Stimulated activated CD8-positive, alpha-beta memory T cell treated with anti-CD3 and anti-CD28 coated beads, Interleukin-7, amount 100 ng/mL, for 1 hour (primary cell): ENCODE measurements at places on chromosomes 11 and 22.

GRCh38 chr11:111909378-111909777 is 2.2 kb downstream of the CRYAB start:
- no peak for DNase-seq

DNA sequence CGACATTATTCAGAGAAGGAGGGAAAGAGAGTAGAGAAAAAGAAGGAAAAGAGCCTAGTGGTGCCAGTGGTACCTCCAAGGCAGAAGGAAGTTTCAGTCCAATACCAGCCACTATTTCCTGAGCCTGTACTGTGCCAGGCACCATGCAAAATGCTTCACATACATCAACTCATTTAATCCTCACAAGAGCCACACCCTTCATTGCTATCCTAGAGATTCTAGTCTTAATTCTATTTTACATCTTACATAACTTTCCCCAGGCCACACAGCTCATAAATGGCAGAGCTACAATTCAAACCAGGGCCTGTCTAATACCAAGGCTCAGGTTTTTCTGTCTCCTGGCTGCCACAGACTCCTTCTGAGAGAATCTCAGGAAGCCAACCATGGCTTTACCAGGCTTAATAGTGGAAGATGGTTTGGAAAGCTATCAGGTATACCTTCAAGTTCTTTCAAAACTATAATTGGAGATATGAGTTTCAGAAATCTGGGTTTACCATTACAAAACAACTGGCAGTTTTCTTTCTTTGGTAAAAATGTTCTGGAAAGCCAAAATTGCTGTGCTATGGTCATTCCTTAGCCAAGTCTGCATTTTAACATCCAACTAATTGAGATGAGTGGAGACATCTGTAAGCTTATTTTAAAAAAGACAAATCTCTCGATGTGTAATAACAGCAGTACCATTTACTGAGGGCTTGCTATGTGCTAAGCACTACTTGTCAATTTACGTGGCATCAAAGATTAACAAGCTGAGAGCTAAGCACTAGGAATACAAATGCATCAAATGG is 225.1 kb upstream of the PITPNB start:
- no peak for DNase-seq

DNA sequence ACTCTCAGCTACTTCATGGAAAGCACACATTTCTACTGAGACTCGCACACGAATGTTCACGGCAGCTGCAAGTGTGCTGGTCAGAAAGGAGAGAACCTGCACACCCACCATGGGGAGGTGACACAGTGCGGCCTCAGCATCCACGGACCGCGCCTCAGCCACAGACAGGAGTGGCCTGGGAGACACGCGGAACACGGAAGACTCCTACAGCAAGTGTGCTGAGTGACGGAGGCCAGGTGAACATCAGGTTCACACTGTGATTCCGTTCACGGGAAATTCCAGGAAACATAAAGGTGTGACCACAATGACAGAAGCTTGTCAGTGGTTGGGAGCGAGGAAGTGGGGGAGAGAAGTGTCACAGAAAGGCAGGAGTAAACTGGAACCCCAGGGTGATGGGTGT is 13.3 kb upstream of the MOB2 start:
- no peak for DNase-seq

DNA sequence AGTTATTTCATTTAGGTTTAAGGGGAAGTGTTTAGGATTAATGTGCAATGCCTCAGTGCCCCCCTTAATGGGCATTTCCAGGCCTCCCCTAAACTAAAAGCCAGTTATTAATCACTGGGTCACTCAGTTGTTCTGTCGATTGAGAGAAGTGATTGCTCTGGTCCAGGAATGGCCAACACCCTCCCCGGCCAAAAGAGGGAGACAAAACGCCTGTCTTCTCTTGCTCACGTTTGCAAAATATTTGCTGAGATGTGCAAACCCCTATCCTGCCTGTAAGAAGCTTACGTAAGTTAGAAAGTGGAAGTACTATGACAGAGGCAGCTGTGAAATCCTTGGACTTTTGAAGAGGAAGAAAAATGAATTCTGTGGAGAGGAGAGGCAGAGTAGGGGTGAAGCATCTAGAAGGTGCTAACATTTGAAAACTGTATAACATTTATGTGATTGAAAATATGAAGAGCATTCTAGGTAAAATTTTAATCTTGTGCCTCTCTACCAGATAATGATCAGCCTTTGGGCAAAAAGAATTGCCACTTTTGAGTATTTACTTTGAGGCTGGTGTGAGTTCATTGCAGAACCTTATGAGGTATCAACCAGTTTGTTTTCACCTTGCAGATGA is 37.7 kb downstream of the NTM start:
- DNase-seq = no peak

GRCh38 chr11:87320123-87320522 is 282.4 kb downstream of the TMEM135 start:
- DNase-seq = no peak

- no peak for DNase-seq
Measured at GRCh38 chr22:29716814-29717545, 2.8 kb upstream of the CABP7 start.

- DNase-seq = no peak
Measured at GRCh38 chr11:69797156-69797555, 22.0 kb upstream of the FGF4 start.

DNA sequence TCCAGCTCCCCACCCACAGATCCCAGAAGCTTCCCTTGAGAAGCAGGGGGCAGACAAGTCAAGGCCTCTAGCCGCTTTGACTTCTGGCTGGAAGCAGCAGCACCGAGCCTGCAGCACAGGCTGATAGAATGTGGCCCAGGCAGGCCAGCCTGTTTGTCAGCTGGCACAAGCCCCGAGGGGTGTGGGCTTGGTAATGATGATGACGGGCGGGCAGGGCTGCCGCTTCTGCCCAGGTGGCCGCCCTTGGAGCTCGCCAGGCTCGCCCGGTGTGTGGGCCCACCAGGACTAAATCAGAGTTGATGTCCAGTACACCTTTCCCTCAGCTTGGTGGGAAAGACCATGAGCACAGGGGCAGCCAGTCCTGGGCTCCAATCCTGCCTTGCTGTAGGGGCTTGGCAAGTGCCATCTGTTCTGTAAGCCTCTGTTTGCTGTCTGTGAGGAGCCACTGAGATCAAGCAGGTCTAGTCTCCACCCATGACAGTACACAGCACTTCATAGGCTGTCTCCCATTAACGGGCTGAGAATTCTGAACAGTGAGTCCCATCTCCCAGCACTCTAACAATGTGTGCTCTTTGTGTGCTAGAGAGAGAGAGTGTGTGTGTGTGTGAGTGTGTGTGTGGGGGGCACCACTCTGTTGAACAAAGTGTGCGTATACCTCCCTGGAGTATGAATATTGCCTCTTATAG is 26.8 kb downstream of the MICAL2 start:
- no peak for DNase-seq

DNA sequence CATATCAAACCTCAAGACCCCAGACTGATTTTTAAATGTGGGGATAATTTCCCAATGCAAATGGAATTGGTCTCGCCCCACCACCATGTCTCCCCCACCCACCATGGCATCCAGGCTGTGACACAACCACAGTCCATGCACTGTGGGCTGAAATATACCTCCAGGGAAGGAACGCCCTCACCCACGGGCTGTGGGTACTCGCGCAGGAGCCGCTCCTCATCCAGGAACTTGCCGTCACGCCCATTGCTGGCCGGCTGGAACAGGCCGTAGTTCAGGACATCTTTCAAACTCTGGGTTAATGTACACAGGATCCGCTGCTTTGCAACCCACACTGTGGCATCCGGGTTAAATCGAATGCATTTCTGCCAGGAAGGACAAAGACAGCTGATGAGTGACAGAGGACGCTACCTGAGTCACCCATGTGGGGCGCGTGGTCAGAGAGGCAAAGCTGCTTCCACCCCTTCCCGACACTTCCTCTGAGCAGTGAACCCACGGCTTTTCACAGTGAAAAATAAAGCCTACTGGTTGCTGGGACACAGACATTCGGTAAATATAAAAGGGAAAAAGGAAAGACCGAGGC is 133.6 kb downstream of the SHANK2 start:
- no peak for DNase-seq

DNA sequence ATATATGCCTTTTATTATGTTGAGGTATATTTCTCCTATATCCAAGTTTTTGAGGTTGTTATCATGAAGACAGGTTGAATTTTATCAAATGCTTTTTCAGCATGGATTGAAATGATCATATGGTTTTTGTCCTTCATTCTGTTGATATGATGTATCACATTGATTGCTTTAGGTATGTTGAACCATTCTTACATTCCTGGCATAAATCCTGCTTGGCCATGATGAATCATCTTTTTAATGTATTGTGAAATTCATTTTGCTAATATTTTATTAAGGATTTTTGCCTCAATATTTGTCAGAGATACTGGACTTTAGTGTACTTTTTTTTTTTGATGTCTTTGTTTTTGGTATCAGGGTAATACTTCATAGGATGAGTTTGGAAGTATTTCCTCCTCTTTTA is 283.8 kb upstream of the C11orf87 start:
- no peak for DNase-seq

DNA sequence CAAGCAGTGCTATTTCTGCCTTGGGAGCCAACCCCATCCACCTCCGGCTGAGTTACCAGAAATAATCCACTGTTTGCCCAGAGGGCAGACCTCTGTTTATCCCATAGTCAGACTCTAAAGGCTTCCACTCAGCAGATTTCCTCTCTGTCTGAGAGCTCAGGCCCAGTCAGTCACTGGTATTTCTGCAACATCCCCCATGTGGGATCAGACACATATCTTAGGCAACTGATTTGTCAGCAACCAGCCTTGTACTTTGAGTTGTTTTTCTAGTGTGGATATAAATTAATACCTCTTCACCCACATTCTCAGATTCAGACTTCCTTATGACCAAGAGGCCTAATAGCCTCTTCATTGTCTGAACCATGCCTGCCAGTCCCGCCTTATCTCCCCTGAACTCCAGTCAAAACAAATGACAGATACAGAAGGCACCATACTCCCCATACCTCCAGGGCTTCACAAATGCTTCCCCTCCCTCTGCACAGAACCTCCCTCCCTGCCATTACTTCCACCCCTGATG is 193.6 kb downstream of the FAM76B start:
- DNase-seq = no peak

DNA sequence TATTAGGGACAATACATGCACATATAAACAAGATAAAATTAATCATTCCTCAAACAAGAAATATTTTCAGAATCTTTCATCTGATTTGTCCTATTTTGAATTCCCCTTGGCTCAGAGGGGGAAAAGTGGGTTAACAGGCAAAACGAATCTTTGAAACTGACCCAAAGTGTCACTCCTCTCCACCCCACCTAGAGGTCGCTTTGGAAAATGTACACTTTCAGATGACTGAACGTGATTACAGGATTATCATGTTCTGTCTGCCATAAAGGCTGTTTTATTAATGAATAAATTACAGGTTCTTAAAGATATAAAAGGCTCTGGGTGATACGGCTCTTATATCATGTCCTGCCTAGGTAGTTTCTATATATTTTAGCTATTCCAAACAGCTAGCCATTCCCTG is 1735.0 kb downstream of the LRRC4C start:
- no peak for DNase-seq

DNA sequence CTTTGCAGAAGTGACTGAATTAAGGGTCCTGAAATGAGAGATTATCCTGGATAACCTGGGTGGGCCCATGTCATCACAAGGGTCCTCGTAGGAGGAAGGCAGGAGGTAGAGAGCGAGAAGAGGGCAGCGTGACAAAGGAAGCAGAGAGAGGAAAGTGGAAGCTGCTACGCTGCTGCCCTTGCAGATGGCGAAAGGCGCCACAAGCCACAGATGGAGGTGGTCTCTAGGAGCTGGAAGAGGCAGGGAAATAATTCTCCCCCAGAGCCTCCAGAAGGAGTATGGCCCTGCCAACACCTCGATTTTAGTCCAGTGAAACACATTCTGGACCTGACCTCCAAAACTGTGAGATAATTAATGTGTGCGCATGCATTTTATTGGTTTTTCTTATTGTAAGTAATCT is 13.4 kb downstream of the TMEM184B start:
- DNase-seq = no peak

- DNase-seq = no peak
Measured at GRCh38 chr11:126185259-126186024, 26.0 kb downstream of the RPUSD4 start.

DNA sequence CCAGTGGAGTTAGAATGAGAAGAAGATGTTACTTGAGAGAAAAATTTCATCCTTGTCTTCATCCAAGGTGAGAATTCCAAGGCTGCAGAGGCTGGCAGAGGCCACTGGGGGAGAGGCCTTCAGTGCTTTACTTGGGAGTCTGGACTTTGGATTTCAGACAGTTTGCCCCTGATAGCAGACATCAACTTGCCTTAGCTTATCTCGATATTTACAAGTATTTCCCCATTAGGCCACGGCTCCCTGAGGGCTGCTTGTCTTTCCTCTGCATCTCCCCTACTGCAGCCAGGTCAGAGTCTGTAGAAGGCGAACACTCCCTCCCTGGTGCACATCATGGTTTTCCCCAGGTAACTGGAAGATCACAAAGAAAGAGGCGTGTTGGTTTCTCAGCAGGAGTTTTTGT is 29.9 kb upstream of the BSX start:
- no peak for DNase-seq

GRCh38 chr11:103406357-103406756 is 297.1 kb downstream of the DYNC2H1 start:
- DNase-seq = no peak

DNA sequence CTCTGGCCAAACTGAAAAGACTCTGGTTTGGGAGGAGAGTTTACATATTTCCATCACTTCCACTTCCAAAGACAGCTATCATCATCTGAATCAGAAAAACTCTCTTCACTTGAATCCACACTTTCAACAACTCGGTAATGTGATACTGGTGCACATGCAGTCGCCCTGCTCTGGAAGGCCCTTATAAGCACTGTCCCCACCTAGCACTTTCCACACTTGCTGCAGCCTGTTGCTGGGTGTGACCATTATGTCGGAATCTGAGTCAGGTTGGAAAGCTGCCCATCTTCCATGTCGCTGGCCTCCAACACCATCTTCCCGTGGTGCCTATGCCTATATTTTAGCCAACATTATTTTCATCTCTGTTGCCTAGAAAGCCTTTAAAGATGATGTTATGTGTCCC is 1.1 kb upstream of the OR10A5 start:
- DNase-seq = no peak

- no peak for DNase-seq
Measured at GRCh38 chr22:35150183-35151107, 84.5 kb downstream of the ISX start.

GRCh38 chr22:35649026-35649553 is 844 bp downstream of the APOL6 start:
- no peak for DNase-seq
